ENCODE measurements at places on chromosomes 2 and 18.
A peak's percentile ranks its signal among the peaks of the same experiment; 100 is the strongest.

DNA sequence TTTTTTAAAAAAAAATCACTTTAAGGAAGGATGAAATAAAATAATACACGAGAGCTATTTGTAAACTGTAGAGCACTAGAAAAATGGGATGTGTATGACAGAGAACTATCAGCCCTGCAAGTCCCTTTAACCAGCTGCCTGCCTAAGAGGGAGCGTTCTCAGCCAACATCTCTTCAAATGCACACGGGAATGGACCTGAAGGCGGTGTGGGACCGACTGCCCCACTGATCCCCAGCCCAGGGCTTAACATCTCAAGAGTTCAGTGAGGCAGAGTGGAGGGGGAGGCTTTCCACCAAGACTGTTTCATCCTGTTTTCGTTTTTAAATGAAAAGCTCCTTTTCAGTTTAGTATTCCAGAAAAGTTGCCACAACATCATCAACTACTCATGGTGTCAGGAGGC is 2.2 kb downstream of the INPP4A start:
- no peak for DNase-seq

GRCh38 chr2:112138159-112139032 is at the start of gene FBLN7:
TSS of gene FBLN7 (plus strand) at chr2:112138385. CDS start at chr2:112138656, 271 bp downstream.
- peak; percentile 11 for DNase-seq

DNA sequence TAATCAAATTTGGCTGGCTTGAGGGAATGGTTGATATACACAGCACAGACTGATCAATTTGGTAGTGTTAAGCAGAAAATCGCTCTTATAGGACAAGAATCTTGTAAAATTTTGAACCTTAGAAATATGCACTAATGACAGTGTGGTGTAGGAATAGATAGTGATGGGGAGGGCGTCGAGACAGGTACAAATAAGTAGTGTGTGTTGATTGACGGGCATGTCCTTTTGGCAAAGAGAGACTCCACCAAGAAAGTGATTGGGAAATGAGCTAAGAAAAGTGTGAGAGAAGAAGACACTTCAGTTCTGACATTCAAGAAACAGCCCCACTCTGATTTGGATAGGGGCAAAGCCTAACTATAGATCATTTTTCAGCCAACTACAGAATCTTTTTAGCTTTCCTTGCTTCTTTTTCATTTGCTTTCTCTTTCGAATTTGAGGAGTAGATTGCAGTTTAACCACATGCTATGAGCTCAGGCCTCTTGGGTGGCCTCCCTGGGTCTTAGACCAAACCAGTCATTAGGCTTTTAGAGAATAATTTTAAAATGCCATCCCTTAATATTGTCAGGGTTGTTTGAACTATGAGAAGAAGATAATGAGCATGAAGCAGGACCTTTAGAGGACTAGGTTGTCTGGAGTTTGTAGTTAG is 127.1 kb downstream of the CERS6 start:
- DNase-seq, result peak; percentile 52

- DNase-seq, result no peak
Observed at GRCh38 chr2:238130111-238130695, 8.3 kb upstream of the KLHL30 start.

DNA sequence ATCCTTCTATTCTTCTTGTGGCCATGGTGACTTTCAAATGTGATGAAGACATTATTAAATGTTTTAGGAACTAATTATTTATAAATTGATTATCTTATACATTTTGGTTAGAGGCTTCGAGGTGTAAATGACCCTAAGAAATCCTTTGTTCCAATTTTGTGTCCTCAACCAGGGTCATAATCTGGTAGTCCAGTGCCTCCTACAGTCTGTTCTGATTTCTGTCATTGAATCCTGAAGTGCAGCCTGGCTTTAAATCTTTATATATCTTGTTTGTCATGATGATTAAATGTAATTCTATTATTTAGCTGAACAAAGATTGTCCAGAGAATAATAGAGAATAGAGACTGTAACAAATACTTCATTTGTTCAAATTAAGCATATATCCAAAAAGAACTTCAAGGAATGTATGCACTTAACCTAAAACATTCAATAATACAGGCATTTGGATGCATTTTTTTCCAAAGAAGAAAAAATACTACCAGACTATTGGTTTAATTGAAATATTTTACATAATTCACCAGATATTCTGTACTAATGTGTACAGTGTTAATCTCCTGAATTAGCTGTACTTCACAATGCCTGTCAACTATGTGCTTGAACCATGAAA is 89.8 kb downstream of the PRPF40A start:
- DNase-seq, result peak; percentile 40

GRCh38 chr2:211793690-211794089 is 744.9 kb downstream of the ERBB4 start:
- no peak for DNase-seq

GRCh38 chr2:192539306-192539705 is 344.6 kb upstream of the TMEFF2 start:
- DNase-seq, result no peak

DNA sequence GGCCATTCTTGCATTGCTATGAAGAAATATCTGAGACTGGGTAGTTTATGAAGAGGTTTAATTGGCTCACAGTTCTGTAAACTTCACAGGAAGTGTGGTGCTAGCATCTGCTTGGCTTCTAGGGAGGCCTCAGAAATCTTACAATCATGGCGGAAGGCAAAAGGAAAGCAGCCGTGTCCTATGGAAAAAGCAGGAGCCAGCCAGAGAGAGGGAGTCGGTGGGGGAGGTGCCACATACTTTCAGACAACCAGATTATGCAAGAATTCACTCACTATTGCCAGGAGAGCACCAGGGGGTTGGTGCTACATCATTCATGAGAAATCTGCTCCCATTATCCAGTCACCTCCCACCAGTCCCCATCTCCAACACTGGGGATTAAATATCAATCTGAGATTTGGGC is 64.1 kb downstream of the CPS1 start:
- DNase-seq, result peak; percentile 5

GRCh38 chr2:9269695-9270360 is 63.2 kb downstream of the ASAP2 start:
- DNase-seq, result no peak

- no peak for DNase-seq
Observed at GRCh38 chr2:136065384-136065783, 52.6 kb downstream of the CXCR4 start.

GRCh38 chr2:146265656-146266055 is 1579.2 kb upstream of the ACVR2A start:
- no peak for DNase-seq

DNA sequence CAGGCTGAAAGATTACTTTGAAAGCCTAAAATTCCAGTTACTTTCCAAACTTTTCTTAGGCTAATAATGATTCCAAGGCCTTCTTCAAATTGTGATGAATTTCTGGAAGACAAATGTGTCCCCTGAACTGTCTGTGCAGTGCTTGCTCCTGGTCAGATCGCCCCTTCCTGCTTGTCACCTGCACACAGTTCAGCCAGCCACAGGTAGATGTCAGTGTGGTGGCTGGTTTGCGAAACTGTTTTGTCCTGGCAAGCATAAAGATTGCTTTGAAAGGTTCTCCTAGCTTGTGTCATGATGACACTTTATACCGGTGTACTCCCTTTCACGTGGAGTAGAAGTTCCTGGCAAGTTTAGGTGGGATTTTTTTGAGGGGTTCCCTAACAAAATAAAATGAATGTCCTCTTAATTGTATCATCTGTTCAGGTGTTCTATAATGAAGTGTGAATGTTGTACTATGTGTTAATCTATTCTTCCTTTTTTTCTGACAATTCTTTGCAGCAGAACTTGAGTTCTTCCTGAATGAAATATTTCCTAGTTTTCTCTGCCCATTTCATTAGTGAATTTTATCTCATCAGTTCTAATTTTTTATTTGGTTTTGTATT is 298.8 kb downstream of the ZNF407 start:
- DNase-seq, result no peak

DNA sequence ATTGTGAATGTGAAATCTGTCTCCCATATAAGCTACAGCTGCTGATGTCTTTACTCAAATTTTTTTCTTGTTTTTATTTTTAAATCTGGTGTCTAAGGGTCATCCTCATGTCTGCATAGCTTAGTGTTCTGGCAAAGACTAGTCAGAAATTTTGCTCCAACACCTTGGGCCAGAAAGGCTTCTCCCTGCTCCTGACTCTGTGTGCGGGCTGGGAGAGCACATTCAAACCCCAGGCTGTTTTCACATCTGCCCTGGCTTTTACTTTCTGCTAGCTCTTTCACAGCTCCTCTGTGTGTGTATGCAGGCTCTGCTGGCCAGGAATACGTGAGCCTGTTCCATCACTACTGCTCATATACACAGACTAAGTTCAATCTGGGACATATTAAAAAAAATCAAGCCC is 102.9 kb upstream of the RIOK3 start:
- no peak for DNase-seq

DNA sequence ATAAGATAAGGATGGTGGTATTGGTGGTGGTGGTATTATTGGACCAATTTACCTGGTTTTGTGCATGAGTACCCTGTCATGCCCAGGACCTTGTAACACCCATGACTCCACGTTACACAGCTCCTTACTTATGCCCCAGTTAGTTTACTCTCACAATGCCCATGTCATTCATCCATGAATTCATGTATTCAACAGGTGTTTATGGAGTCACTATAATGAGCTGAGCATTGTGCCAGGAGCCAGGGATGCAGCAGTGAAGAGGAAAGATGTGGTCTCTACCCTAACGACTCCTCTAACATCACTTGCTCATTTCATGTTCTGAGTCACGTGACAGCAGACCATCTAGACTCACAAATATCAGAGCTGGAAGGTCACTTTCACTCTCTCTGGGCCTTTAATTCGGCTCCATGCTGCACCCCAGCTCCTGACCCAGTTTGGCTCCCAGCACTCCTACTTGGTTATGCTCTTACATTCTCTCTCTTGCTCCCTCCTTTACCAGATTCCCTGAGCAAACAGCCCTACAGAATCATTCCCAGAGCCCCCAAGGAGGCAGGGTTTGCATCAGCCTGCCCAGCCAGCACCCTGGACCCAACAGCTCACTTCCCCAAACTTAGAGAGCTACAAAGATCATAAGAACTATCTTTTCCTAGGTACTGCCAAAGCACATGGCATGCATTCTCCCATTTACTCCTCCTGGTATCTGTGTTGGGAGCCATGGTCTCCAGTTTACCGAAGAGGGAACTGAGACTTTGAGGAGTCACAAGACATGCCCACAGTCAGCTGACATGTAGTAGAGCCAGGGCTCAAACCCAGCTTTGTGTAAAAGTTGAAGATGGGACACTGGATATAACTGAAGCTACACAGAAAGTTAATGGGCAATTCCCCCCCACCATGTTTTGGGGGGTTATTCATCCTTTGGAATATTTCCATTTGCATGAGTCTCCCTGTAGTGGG is 449.9 kb downstream of the LRATD1 start:
- no peak for DNase-seq

- DNase-seq, result no peak
Observed at GRCh38 chr18:13564579-13564978, 161.8 kb downstream of the FAM210A start.

GRCh38 chr2:42087137-42087856 is 39.5 kb downstream of the PKDCC start:
- DNase-seq, result no peak

DNA sequence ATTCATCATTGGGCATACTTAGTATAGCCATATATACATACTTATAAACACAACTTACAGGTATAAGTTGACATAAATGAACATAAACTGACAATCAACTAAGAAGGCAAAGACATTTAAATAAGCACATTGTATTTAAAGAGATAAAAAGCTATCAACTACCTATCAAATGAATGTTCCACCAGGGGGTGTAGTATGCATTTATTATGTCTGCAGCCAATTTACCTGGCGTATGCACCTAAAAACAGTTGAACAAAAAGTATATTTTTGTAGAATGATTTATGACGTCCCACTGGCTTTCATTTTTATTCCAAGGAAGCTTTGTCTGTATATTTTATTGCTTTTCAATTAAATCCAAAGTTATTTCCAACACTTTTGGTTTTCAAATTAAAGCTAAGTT is 323.5 kb downstream of the AFF3 start:
- no peak for DNase-seq

- DNase-seq, result no peak
Observed at GRCh38 chr2:210954386-210954907, 398.0 kb downstream of the CPS1 start.

DNA sequence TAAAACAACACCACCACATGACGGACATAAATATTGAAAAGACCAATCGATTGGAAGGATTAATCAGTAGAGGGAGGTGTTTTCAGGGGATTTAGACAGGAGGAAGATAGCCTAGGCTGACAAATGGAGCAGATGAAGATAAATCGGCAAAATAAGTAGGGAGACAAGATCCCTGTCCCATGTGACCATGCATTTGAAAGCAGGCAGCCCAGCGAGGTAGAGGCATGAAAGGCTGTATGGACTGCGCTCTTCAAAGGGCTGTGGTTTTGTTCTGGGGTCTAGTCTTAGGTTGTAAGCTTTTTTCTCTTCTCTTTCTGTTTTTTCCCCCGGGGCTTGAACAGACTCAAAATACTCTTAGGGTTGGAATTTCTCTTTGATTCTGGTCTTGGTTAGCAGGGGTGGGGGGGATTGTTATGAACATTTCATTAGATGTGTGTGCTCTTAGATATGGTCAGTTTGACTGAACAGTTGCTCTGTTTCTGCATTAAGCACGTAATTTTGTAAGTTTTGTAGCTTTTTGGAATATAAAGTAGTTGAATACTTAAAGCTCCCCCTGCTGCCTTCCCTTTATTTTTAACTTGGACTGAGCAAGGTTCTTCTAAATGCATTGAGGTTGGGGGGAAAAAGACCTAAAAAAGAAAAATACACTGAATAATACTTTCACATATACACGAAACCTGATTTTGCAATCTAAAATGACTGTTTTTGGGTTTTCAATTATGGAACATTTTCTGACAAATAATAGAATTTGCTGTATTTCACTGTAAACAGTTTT is 32.2 kb downstream of the ZNF532 start:
- DNase-seq, result no peak

DNA sequence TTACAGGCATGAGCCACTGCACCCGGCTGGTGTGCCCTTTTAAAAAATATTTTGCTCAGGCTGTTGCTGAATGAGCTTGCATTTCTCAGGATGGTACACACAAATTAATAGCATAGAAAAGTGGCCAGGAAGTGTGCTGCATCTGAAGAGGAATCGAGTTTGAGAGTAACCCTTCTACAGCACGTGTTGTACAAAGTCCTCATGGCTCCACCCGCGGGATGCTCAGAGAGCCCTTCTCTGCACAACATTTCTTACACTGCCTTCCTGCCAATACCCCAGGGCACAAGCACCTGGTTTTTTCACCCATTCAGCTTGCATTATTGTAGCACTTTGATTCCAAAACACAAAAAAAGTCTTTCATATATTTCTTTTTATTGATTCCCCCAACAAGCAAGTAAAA is 90.1 kb upstream of the NEDD4L start:
- DNase-seq, result no peak

DNA sequence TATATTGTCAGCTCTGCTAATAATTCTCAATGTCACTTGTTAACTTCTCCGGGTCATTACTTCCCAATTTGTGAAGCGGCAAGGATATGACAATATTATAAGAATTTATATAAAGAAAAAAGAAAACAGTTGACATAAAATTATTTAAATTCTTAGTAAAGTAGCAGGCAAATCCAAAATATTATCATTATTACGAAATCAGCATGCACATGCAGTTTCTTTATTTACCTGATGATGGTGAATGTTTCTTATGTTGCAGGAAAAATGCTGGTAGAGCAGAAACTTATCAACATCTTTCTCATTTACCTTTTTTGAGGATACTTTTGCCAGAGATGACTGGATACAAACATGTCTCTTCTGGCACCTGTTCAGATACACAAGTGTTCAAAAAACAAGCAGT is 38.1 kb downstream of the SRBD1 start:
- no peak for DNase-seq

GRCh38 chr2:70104231-70105111 is 17.2 kb downstream of the PCBP1 start:
- DNase-seq, result peak; percentile 86

- peak; percentile 10 for DNase-seq
Observed at GRCh38 chr2:137192366-137193310, 427.3 kb downstream of the THSD7B start.
